ENCODE measurements at places on chromosomes 4 and X. TPM values are rescaled to one million over a fixed set of nuclear protein-coding genes. Genes with fewer than 3 reads are reported as not detected.

DNA sequence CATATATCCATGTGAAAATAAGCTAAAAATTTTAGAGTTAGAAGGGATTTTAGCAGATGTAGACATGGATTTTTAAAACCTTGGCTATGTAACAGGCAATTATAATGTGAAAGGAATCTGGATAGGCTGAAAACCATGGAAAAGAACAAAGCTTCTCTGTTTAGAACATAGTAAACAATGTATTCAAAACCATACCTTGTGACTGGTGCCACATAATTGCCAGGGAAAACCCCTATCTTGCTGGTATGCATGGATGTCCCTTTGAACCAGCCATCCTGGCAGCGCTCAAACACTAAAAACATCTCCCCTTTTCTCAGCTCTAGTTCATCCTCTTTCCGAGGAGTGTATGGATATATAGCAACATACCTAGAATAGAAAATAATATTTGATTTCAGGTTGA, 110.6 kb upstream of the CBR4 start:
- DNase-seq, result no peak

DNA sequence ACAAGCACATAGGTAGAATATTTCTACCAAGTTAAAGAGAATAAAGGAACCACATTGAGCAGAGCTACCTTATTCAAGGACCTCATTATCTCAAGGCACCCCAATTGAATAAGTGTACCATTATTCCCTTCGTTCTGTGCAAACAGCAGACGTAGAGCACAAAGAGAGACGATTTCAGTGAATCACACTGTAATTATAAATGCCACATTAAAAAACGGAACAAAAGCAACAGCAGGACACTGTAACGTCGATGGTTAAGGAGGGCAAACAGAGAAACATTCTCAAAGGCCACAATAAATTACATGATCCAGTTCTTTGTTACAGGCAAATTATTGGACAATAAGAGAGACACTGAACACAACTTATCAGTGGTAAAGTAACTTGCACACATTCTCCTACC, 644.1 kb upstream of the TENM3 start:
- no peak for DNase-seq

GRCh38 chr4:163536091-163536490, 41.6 kb downstream of the TMA16 start:
- DNase-seq, result no peak

DNA sequence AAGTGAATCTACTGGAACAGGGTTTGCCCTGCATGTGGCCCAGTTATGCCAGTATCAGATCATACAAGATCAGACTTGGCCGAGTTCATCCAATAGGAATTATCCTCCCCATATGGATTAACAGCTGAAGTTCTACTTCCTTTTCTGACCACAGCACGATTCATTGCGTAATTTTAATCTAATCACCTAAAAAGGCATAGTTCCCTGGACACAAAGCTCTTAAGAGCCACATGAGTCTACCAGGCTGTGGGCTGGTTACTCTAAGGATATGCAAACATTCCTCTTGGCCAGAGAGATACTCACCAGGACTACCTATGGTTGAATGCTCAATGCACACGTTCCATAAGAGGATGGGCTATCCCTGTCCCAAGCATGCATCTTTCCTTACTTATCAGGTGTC, 46.9 kb downstream of the CHST7 start:
- no peak for DNase-seq

- no peak for DNase-seq
Observed at GRCh38 chrX:137425273-137425902, 140.5 kb upstream of the ZIC3 start.

DNA sequence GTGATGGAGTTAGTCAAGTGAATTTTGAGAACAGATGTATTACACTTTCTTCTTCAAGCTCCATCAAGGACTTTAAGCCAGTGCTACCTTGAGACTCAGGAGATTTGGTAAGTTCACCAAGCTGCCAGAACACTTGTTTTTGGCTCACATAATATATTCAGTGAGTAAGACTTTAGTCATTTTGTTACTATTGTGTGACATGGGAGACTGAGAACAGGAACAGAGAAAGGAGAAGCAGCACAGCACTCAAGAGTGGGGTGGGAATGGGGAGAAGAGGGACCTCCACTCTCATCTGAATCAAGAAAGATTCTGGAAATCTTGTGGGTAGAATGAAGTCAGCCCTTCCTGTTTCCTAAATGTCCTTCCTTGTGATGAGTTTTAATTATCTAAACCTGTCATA, 87.3 kb upstream of the TET2 start:
- DNase-seq, result no peak

Gene ABCE1
- 91.1 TPM for total RNA-seq

Gene TMPRSS11D
- total RNA-seq, result not detected

Gene DUSP9
- total RNA-seq, result not detected

All from HFFc6 (cell line).